Stimulated activated CD4-positive, alpha-beta T cell treated with anti-CD3 and anti-CD28 coated beads, Interleukin-15, amount 100 ng/mL, for 24 hours (primary cell): ENCODE measurements at places on chromosomes 3 and 15.
A peak's percentile ranks its signal among the peaks of the same experiment; 100 is the strongest.

DNA sequence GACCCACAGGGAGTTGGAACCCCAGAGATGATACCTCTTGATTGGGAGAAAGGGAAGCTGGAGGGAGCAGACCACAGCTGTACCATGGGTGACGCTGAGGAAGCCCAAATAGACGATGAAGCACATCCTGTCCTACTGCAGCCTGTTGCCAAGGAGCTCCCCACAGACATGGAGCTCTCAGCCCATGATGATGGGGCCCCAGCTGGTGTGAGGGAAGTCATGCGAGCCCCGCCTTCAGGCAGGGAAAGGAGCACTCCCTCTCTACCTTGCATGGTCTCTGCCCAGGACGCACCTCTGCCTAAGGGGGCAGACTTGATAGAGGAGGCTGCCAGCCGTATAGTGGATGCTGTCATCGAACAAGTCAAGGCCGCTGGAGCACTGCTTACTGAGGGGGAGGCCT lies 201.1 kb downstream of the AKAP13 start:
- DNase-seq, result peak; percentile 31

GRCh38 chr3:58051196-58051595 lies 43.0 kb downstream of the FLNB start:
- DNase-seq, result no peak

GRCh38 chr15:77538793-77539497 lies 93.8 kb downstream of the LINGO1 start:
- no peak for DNase-seq

DNA sequence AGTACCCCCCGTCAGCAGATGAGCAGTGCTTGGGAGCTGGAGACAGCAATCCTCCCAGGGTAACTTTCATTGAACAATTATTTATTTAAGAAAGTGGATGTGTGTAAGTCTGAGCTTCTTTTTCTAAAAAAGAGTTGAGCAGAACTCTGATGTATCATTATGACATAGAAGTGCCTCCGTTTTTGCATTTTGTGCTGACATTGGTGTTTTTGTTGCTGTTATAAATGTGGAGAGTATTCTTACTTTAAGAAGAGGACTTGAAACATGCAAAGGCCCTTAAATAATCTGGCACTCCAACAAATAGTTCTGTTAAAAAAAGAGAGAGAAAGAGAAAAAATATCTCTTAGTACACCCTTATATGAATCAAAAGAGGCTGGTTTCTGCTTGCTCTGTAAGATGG lies 217.1 kb downstream of the AGBL1 start:
- DNase-seq, result no peak

DNA sequence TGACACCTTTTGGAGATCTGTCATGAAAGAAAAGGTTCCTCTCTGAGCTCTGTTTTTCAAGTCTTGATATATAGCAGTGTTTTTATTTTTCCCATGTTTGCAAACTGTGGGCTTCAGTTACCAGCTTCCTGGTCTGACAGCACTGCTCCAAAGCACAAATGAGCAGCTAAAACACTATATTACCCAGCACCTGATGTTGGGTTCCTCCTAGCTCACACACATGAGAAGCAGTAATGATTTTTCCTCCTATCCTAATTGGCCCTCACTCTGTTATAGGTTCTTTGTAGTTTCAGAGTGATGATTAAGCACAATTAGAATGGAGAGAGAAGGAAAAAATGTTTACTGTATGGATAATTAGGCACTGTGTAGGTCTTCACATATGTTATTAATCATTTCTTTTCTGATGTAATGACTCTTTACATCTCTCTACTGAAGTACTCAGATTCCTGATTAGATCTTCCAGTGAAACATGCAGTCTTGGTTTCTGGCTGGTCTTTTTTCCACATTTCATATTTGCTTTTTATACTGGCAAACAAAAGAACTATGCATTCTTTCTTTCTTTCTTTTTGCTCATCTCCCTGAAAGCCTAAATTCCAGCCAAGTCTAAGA lies 939.7 kb downstream of the NSUN3 start:
- DNase-seq, result no peak

- no peak for DNase-seq
These were observed 35.5 kb downstream of the ATP8B4 start for GRCh38 chr15:50083424-50084025.

DNA sequence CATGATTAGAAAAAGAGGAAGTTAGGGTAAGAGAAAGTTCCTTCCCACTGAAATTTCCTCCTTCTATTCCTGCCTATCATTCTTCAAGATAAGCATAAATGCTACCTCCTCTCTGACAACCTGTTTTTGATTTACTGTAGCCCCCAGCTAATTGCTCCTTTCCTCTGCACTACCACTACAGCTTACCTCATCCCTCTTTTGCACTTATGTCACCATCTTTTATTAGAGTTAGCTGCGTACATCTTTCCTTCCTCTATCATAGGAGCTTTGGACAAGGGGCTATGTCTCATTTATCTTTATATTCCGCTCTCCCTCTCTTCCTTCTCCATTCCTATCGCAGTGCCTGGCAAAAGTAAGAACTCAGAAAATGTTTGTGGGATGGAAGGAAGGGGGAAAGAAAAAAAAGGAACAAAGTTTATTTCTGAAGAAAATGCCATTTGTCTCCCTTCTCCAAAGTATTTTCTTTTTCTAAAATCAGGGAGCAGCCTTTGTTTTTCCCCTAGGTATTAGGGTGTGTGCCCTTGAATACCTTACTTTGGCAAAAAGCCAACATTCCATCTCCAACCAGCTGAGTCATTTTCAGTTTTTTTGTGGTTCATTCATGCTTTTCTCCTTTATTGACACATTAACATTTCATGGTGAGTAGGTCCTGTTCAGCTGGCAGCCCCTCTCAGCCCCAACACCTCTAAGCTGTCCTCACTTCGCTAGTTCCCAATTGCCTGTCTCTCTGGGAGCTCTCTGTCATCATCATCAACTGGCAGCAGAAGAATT lies 87.6 kb upstream of the SOX2 start:
- DNase-seq, result no peak

- no peak for DNase-seq
These were observed 33.4 kb downstream of the OXSM start for GRCh38 chr3:25823314-25823713.

- no peak for DNase-seq
These were observed 63.6 kb downstream of the ZNF621 start for GRCh38 chr3:40588406-40588805.
